ENCODE measurements at places on chromosomes 4 and X. TPM values are rescaled to one million over a fixed set of nuclear protein-coding genes. Genes with fewer than 3 reads are reported as not detected.
A peak's percentile ranks its signal among the peaks of the same experiment; 100 is the strongest.

DNA sequence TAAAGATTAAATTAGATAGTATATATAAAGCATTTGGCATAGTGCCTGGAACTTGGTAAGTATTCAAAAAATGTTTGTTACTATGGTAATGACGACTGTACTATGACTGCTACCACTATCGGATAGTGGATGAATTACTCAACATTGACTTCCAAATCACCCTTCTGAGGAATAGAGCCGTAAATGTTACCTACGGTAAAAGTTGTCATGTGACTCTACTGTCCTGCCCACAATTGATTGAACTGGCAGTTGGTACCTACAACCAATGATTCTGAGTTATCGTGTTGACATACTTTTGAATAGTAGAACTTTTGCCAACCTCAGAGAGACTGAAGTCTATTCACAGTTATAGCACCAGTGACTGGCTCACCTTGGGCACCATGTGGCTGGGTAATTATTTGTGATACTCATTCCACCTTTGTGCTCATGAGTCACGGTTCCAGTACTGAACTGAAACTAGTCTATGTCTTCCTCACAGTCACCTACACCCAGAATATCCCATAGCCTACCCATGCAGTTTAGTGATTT lies 185.5 kb upstream of the PITX2 start:
- DNase-seq = no peak

DNA sequence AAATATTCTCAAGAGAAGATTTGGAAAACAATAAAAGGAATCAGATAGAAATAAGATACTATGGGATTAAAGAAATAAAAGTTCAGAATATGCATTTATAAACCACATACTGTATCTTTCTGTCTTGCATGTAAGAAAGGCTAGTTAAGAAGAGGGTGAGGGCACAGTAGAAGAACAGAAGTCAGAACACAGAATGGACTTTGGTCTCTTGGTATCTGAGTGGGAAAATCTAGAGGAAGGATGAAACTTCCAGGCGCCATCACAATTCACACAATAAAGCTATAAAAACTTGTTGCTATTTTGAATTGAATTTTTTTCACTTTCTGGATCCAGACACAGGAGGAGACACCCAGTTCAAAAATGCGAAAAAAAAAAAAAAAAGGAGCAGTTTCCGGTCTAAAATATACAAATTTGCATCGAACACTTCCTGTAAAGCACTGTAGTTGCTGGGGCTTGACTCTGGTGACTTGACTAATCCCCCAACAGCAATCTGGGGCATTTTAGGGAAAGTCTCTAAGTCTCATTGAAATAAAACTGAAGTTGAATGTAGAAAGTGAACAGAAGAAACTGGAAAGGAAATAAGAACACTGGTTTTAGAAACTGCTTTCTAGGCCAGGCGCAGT lies 8.1 kb upstream of the NAAA start:
- no peak for DNase-seq

UGT2A3 gene
- not detected for total RNA-seq

DNAAF6 gene
- not detected for total RNA-seq

QRFPR gene
- not detected for total RNA-seq

DNA sequence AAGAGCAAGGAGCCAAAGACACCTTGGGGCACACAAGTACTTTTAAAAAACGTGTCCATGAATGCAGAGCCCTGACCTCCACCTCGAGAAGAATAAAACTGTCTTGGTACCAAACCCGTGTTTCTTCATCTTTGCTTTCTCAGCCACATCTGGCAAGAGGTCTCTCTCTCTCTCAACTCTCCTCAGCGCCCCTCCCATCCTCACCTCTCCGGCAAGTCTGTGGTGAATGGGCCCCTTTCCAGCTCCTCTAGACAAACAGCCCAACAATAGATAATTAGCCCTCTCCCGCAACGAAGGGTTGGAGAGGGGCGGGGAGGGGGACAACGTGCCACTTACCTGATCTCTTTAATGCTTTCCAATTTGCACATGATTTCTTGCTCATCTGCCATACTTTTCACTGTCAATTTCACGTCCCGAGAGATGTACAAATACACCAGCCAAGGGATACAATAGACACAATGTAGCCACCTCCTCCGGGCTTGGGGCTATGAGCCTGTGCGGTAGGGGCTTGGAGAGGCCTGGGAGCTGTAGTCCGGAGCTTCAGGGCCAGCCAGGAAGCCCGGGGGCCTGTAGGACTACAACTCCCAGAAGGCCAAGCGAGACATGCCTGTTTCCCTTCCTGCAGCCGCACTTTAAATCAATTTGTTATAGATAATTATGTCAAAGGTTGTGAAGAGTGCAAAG lies at the start of gene ZC4H2:
ZC4H2 (minus strand) TSS at position 462 of the 684 bp plus-strand sequence; CDS start at position 389, 73 bp downstream.
- peak; percentile 59 for DNase-seq

- no peak for DNase-seq
These were observed 131.3 kb downstream of the FHDC1 start for GRCh38 chr4:153067376-153067775.

SH3D19 gene
- not detected for total RNA-seq

- no peak for DNase-seq
These were observed 12.5 kb downstream of the HPF1 start for GRCh38 chr4:169745291-169745690.

DNA sequence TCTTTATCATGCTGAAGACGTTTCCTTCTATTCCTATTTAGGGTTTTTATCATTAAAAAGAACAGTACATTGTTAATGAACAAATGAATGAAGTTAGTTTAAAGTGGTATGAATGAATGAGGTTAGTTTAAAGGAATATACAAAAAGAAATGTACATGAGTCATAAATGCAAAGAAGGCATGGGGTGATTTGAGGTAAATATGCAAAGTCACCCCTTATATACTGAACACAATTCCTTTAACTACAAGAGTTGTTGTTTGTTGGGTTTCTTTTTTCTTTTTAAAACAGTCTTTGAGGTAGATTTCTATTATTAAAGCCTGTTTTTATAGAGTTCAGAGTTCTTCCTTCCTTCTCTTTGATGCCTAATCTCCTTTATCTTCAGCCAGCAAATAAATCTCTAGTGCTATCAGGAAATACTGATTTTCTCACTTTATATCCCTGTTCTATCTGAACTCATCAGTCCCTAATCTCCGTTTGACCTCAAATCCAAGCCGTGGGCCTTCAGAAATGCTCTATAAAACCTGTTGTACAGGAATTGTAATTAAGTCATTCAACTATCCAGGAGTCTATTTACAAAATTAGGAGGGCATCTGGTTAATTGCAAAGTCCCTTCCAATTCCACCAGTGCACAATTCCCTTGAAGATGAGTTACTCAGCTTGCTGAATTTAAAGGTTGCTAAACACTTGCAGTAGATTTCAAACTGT lies 31.6 kb upstream of the ABCG2 start:
- DNase-seq = no peak

DNA sequence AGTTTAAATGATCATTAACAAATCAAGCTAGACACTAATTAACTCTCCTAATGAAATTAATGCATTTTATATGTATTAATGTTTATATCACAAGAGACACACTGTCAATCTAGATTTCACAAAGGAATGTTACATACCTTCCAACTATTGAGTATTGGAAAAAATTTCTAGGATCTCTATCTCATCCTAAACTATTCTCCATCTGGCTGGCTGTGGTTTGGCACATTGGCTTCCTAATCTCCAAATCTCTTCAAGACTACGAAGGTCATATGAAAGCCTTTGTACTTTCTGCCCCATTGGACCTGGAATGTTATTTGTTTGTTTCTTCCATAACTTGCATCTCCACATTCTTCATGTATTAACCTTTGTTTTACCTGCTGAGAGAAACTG lies 1160.0 kb downstream of the ADGRL3 start:
- no peak for DNase-seq

UGT8 gene
- not detected for total RNA-seq

DNA sequence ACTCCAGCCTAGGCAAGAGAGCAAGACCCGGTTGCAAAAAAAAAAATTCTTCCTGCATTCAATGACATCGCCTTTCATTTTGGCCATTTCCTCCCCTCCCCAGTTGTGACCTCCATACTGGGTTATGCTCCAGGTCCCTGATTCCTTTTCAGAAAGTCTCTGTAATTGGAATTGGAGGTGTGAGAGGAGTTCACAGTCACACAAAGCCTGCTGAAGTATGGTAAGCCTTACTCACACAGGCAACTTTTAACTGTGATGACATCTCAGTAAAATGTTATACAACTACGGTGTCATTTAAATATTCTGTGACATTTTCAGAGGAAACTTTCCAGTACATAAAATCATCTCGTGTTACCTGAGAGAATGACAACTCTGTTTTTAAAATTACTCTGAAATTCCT lies 73.6 kb downstream of the CEP44 start:
- DNase-seq = no peak

ABCG2 gene
- total RNA-seq = 0.74 TPM

AFAP1 gene
- 41.9 TPM for total RNA-seq

CT45A2 gene
- not detected for total RNA-seq

GRCh38 chr4:159048166-159048886 lies 54.6 kb upstream of the RAPGEF2 start:
- DNase-seq = no peak

DNA sequence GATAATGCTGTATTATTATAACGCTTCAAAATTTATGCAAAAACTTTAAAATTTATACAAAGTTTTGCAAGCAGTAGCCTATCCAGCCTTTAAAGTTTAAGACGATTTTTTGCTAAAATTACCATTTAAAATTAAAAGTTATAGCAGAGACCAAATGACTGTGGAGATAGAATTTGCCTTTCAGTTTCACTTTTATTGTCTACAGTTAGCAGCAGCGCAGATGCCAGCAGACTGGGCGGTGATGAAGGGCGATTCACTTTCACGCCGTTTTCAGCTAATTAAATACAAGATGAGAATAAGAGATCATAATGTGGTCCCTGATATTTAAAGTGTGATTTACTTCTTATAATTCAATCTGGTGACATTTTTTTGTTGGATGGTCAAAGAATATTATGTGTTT lies 1381.5 kb upstream of the ADGRL3 start:
- no peak for DNase-seq

GRCh38 chrX:95539041-95539440 lies 1145.6 kb upstream of the DIAPH2 start:
- no peak for DNase-seq

DNA sequence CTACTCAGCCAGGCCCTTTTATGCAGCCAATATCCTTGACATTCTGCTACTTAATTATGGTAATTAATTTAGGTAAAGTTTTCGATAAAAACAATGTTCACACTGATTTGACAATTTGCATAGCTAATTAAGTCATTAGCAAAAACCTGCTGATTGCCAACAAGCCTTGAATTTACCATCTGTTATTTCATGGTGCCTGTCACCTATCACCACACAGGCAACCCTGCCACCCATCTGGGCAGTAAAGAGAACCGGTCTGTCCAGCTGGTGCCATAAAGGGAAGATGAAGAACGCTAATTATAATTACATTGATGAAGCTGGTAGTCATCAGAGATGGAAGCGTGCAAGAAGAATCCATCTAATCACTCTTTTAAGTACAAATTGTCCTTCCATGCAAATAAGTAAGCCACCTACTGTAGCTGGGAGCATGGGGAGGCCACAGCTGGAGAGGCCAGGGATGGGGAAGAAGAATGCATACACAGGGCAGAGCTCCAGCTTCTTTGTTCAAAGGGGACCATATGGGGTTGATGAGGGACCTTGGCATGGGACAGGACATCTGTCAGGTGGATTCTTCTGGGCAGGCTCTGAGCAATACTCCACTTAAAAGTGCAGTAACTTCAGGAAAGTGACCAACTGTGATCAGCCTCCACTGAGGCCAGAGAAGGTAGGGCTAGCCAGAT lies 277.3 kb upstream of the TAPT1 start:
- DNase-seq = no peak

DNA sequence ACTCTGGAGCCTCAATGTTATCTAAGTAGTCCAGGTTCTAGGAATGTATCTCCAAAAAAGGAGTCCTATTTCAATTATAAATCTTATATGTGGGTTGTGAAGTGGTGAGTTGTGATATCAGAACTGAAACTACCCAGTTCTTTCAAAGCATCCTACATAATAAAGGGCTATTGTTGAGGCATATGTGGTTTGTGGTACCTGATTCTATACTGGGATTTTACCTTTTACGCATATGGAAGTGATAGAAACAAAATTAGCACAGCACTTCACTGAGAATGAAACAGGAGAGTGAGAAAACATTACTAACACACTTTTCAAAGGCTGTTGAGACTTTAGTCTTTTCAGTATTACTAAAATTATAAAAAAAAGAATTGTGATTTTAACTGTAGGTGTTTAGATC lies 417.7 kb upstream of the GALNT7 start:
- DNase-seq = no peak

SPRY1 gene
- total RNA-seq = 22.8 TPM

- DNase-seq = no peak
These were observed 26.7 kb downstream of the MANBA start for GRCh38 chr4:102734116-102734515.

- no peak for DNase-seq
These were observed 233.7 kb upstream of the FGF13 start for GRCh38 chrX:138945219-138945618.

NUDT10 gene
- total RNA-seq = 1.2 TPM

GRCh38 chr4:128298852-128299251 lies 11.2 kb upstream of the PGRMC2 start:
- DNase-seq = no peak

DNA sequence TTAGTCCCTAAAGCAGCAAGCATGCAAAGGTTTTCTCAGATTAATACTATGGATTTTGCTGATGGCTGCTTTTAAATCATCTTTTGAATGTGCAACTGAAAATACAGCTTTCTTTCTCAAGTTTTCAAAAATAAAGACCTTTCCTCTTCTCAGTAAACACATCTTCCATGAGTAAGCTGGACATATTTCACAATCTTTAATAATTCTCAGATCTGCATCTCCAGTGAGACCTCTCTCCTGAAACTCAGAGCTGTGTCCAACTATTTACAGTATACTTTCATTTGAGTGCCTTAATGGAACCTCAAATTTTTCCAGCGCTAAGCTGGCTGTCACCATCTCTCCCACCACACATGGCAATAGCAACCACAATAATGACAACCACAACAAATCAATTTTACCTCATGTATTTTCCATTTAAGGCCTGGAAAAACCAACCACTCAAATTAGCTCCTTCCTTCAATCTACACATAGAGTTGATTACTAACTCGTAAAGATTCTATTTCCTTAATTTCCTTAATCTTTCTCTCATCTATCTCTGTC lies 192.4 kb upstream of the RPL34 start:
- DNase-seq = no peak

IQCM gene
- total RNA-seq = not detected

- DNase-seq = no peak
These were observed 22.6 kb upstream of the CD38 start for GRCh38 chr4:15755321-15756155.

GRCh38 chr4:118029224-118029623 lies 5.1 kb upstream of the NDST3 start:
- no peak for DNase-seq

DNA sequence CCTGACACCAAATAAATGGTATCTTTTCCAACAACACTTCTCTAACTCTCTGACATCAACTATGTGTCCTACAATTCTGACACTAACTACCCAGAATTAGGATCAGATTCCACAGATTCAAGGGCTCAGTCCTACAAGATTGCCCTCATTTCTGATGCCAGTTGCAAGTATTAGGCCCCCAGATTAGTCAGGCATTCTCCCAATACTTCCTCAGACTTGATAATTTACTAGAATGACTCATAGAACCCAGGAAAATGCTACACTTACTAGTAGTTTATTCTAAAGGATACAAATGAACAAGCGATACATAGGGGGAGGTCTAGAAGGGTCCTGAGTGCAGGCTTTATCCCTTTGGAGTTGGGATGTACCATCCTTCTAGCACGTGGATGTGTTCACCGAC lies 8.5 kb downstream of the TIGD2 start:
- DNase-seq = no peak

- DNase-seq = no peak
These were observed 27.2 kb downstream of the AASDH start for GRCh38 chr4:56360071-56360470.
